NCI-H82 (cell line): ENCODE measurements at places on chromosomes 3 and 15.

DNA sequence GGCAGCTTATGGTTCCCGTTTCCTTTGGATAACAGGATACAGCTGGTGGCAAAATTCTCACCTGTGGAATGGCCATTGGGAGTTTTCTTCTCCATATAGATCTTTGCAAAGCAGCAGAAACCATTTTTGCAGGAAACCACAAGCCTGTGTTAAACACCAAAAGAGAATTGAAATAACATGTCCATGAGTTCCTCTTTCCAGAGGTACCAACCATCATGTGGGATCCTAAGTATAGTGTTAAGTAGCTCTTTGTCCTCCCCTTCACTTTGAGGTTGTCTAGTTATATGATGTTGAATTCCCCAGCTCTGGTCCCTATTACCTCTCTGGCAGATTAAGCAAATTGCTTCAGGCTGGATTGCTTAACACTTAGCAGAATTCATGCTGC is 94.9 kb downstream of the AKAP13 start:
- DNase-seq, result peak; percentile 59

DNA sequence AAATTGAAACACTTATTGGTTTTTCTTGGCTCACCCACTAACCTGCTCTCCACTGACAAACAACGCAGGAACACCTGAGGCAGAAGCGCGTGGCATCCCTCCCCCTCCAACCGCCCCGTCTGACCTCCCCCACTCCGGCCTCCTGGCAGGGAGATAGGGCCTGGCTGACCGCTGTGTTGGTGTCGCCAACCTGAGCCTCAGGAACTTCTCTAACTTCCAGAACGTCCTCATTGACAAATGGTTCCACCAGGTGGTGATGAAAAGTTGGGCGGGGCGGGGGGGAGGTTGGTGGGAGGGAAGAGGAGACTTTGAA is 22.8 kb downstream of the IL17RD start:
- no peak for DNase-seq

DNA sequence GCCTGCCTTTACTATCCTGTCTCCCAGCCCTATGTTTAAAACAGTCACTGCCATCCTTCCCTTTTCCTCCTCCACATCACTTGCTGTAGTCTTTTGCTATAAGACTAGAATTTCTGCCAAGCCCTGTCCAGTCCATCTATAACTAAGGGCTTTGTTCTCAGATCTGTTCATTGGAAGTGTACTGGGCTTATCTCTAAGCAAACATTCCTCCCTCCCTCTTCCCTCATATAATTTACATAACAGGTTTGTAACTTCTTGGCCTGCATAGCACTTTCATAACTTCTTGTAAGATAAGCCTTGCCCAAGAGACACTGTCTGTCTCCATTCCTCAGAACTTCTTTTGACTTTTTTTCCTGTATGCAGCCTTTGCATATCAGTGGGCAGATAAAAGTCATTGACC is 16.7 kb downstream of the TPRG1 start:
- no peak for DNase-seq

DNA sequence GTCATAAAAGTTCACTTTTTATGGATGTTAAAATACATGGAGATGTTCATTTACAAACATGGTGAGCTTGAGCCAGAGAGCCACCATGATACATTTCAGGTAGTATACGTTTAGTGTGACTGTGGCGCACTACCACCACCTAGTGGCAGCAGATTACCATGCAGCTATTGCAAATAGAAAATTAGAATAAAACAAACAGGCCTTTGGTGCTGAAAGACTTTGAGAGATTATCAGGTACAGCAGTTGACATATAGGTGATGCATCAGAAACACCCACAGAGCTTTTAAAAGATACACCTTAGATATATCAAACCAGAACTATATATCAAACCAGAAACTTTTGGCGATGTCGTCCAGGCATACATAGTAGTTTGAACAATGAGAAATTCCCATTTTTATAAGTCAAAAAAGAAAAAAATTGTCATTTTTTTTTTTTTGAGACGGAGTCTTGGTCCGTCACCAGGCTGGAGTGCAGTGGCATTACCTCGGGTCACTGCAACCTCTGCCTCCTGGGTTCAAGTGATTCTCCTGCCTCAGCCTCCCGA is 42.0 kb upstream of the ICE2 start:
- DNase-seq, result peak; percentile 78

- no peak for DNase-seq
Measured at GRCh38 chr3:9183011-9183410, 66.4 kb downstream of the SRGAP3 start.

GRCh38 chr15:48682942-48683651 is 37.6 kb upstream of the FBN1 start:
- DNase-seq, result no peak
